ENCODE measurements at places on chromosomes 5 and 9. TPM values are rescaled to one million over a fixed set of nuclear protein-coding genes. Genes with fewer than 3 reads are reported as not detected.

The LCN12 gene
- 0.28 TPM for total RNA-seq

The LRRC14B gene
- not detected for total RNA-seq

The ZNF782 gene
- total RNA-seq, result 2.4 TPM

The ST6GALNAC4 gene
- 21.2 TPM for total RNA-seq

The SLC27A6 gene
- 0.28 TPM for total RNA-seq

The C5orf58 gene
- total RNA-seq, result not detected

The MYOZ3 gene
- total RNA-seq, result 0.14 TPM

The ADAMTS12 gene
- total RNA-seq, result 34.2 TPM

The ANKRD18B gene
- total RNA-seq, result 0.28 TPM

The DMRT3 gene
- total RNA-seq, result not detected

The TAS2R1 gene
- not detected for total RNA-seq

The MAST4 gene
- 4.9 TPM for total RNA-seq

The RELL2 gene
- total RNA-seq, result 2.1 TPM

The DOCK8 gene
- under 0.01 TPM for total RNA-seq

The MAPK9 gene
- 26.0 TPM for total RNA-seq

The PHF24 gene
- total RNA-seq, result under 0.01 TPM

The IL33 gene
- 202 TPM for total RNA-seq

The SMIM33 gene
- not detected for total RNA-seq

The WDR31 gene
- total RNA-seq, result 1.8 TPM

The THG1L gene
- total RNA-seq, result 45.7 TPM

The CTSL gene
- 635 TPM for total RNA-seq

The TMEM171 gene
- 1.1 TPM for total RNA-seq

The MACIR gene
- 2.6 TPM for total RNA-seq

The RGS7BP gene
- total RNA-seq, result under 0.01 TPM

The SLC36A2 gene
- total RNA-seq, result not detected

The NUTM2G gene
- not detected for total RNA-seq

The PCDHA2 gene
- under 0.01 TPM for total RNA-seq

The ZFP37 gene
- 2.3 TPM for total RNA-seq

The ATP10B gene
- total RNA-seq, result 0.14 TPM

The AGPAT2 gene
- total RNA-seq, result 46.8 TPM
